ENCODE measurements at places on chromosomes 1 and 21. TPM values are rescaled to one million over a fixed set of nuclear protein-coding genes. Genes with fewer than 3 reads are reported as not detected.
A peak's percentile ranks its signal among the peaks of the same experiment; 100 is the strongest.

DNA sequence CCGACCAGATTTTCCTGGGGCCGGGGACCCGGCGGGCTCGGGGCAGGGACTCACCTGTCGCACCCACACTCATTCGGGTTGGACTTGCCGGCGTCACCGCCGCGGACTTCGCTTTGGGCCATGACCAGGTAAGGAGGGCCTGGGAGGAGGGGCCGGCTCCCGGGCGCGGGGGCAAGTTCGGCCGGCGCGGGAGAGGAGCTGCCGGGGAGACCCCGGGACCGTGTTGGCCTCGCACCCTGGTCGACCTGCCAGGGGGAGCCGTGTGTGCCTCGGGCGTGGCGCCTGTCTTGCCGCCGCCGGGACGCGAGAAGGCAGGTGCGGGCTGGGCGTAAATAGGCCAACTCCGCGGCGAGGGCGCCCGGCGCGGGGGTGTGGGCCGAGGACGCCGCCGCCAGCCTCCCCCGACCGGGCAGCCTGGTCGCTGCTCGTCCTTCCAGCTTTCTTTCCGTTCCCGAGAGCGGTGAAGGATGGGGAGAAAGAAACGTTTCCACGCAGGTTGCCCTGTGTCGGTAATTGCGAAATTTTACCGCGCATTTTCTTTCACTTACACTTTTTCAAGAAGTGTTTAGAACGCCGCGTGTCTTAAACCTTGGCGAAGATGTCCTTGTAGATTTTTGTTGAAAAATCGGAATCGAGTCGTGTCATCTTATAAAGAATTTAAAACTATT is 558 bp downstream of the USP1 start:
- peak; percentile 0 for ATAC-seq

- no peak for ATAC-seq
Observed at GRCh38 chr1:6456800-6457466, 9.0 kb downstream of the TNFRSF25 start.

DNA sequence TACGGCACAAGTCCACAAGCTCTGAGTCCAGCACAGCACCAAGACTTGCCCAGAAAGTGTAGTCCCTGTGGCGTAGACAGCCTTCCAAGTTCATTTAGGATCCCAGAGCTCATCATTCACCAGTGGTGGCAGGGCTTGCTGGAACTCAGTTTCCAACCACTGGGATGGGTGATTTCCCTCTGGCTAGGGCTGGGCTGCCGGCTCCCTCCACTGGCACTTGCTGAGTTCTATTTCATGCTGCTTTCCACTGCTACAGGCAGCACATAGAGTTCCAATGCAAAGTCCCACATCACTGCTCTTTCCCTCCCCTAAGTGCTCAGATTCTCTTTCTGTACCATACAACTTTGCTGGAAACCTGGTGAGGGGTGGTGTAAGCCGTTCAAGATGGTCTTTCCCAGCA is 510.3 kb upstream of the TMPRSS15 start:
- no peak for ATAC-seq

DNA sequence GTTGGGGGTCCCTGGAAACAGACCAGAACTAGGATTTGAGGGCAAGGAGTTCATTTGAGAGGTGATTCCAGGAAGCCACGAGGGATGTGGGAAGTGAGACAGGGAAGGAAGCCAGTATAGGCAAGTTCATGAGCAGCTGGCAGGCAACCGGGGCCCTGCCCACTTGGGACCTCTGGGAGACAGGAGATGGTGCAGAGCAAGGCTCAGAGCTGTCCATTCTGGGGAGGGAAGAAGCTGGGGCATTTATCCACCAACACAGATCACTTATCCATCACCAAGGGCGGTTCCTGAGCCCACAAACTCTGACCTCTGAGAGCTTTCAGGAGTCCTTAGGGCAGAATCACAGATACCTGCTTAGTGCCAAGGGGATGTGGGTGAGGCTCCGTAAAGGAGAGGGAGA is 16.8 kb downstream of the EDN2 start:
- no peak for ATAC-seq

GRCh38 chr21:25385911-25386474 is 221.3 kb downstream of the MRPL39 start:
- no peak for ATAC-seq

DNA sequence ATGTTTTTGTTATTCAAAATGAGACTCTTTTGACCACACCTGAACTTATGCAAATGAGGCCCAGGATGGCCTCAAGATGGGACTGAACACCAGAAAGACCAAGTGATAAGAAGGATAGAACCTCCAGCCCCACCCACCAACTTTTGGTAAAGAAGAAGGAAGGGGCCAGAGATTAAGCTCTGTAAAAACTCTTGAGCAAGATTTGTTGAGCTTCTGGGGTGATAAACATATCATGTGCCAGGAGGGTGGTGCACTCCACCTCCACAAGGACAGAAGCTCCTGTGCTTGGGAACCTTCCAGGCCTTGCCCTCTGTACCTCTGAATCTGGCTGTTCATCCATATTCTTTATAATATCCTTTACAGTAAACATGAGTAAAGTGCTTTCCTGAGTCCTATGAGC is 5.3 kb downstream of the RSPH1 start:
- ATAC-seq = no peak

DNA sequence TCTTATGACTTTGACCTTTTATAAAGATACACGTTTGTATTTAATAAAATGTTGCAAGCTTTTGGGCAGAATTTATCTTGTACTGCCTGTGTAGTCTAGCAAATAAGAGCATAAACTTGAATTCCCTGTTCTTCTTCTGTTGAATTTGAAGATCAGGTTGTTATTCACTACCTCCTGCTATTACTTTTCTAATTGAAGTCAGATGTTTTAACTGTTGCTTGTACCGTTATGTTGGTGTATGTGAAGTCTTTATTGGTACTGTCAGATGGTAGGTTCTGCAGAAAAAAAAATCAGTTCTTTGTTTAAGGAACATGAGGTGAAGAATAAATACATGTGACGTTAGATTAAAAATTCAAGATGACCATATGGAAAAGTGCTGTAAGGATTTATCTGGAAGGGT is 69.1 kb downstream of the DYRK1A start:
- ATAC-seq = no peak

DNA sequence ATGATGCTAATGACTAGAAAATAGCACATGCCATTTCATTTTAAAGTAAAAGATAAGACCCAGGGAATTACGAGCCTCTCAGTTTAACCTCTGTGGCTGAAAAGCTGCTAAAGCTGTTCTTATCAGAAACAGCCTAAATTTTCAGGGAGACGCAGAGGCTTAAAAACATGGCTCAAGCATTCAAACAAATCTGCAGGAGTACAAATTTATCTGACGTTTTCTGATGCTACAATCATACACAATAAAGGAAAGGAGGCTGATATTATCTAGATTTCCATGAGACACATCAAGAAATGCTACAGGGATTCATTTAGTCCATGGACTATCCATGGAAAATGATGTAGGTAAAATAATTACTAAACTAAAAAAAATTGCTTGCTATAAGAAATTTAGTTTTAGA is 65.3 kb upstream of the SCYL3 start:
- ATAC-seq = no peak

DNA sequence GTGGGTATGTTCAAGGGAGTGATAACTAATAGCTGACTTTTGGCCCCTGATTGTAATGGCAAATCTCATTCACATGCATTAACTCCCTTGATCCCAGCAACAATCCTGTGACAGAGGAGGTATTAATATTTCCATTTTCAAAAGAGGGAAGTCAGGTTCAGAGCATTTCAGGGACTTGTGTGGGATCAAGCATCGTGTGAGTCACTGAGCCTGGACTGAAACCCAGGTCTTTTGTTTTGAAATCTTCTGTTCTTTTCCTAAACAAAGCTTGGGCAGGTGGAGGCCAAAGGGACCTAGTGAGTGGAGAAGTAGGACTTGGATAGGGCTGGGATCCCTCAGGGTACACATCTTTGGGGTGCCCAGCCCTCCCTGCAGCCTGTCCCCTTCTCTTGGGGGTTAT is 37.9 kb downstream of the ETNK2 start:
- ATAC-seq = no peak

AK5 gene
- not detected for total RNA-seq

CELA3B gene
- not detected for total RNA-seq
